Karpas-422 (cell line): ENCODE measurements at places on chromosomes 7 and 10.

GRCh38 chr7:332646-333392 is 42.8 kb downstream of the FOXL3 start:
- no peak for DNase-seq

GRCh38 chr7:23106057-23106822 is 655 bp downstream of the KLHL7 start:
- peak; percentile 79 for DNase-seq

- no peak for DNase-seq
Observed at GRCh38 chr10:58807629-58808022, 295.0 kb downstream of the BICC1 start.

DNA sequence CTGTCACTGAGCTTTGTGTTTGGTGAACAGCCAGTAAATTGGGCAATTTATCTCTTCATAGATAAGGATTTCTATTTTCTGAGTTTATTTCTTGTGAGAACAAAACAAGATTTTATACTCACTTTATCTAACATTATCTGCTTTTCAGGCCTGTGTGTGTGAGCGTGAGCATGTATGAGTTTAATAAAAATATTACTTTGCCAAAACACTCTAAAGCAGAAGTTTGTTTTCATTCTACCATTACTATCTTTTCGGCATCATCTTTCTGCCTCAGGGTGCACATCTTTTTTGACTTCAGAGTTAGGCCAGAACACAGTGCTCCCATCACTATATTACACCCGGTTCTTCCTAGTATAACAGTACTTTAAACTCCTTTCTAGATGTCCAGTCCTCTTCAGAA is 13.0 kb downstream of the ZWINT start:
- DNase-seq: peak; percentile 26

- no peak for DNase-seq
Observed at GRCh38 chr10:13587391-13587790, 626 bp downstream of the PRPF18 start.

DNA sequence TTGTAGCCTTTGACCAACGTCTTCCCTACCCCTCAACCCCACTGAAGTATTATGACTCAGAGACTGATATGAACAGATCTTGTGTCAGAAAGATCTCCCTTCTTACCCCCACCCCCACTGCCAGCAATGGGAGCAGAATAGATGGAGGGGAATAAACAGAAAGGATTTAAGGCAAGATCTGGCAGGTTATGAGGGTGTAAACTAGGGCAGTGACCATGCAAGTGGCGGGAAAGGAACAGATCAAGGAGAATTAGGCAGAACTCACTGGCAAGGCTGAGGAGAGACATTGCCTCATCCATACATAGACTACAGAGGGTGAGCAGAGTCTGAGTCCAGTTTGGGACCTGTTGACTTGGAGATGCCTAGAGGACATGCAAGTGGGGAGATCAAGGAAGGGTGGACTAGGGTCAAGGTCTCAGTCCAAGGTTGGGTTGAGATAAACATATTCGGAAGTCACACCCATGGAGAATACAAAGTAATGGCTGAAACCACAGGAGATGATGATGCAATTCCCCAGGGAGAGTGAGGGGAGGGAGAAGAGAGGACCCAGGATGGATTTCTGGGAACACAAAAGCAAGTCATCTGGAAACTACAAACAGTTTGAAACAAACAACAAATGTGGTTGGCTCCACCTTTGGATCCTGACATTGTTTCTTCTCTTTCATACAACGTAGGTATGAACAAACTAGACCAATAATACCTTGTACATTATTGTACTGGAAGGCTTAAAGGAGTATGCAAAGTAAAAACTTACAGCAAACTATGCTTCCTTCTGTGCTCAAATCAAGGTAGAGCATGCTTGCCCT is 44.9 kb upstream of the IL6 start:
- no peak for DNase-seq

GRCh38 chr10:83083831-83084230 is 1055.5 kb upstream of the GHITM start:
- no peak for DNase-seq

DNA sequence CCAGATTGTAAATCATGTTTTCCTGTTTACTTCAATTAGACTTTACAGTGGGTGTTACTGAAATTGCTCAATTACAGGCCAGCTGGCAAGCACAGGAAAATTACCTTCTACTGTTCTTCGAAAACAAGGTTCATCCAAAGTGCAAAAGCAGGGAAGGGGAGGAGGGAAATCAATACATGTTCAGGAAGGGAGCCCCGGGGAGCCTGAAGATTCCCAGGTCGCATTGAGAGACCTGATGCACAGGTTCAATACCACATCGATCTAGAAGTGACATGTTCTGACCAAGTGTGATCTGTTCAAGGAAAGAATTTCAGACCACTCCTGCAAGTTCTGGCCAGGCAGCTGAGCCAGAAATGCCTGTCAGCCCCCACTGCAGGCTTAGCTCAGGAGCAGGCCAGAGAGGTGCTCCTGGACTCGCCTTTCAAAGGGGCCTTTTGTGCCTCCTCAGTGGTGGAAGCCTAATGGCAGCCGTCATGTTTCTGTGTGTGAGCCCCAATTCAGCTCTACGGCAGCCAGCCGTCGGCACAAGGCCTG is 35.9 kb downstream of the FAM53B start:
- DNase-seq: no peak

DNA sequence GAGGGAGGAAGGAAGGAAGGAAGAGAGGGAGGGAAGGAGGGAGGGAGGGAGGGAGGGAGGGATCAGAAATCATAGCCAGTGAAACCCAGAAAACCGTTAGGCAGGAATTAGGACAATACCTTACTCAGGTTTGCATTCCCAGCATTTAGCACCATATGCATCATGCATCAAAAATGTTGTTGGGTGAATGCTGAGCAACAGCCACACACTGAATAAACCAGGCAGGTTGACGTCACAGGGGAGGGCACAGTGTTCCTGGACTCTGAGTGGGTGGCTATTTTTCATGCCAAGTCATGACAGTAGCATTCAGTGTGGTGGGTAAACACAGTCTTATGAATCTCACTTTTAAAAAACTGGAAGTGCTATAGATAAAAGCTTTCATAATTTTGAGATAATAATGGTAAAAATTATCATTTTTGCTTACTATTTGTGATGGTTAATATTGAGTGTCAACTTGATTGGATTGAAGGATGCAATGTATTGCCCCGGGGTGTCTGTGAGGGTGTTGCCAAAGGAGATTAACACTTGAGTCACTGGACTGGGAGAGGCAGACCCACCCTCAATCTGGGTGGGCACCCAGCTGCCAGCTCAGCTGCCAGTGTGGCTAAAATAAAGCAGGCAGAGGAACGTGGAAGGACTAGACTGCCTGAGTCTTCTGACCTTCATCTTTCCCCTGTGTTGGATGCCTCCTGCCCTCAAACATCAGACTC is 199.1 kb upstream of the PRKCQ start:
- DNase-seq: no peak

DNA sequence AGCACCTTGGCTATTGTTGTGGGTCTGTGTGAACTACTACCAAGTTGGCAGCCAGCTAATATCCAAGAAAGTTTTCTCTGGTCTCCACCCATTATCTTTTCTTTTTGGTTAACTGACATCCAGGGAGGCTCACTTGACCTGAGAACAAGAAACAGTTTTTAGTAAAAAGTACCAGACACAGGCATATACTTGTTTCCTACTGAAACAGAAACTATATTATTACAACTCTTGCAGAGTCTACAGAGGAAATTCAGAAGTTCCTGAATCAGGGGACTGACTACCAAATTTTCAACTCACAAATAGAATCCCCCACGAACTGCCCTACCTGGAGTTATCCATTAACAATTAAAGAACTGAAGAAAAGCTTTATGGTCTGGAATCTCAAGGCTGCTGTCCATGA is 168.9 kb downstream of the KCND2 start:
- DNase-seq: no peak

DNA sequence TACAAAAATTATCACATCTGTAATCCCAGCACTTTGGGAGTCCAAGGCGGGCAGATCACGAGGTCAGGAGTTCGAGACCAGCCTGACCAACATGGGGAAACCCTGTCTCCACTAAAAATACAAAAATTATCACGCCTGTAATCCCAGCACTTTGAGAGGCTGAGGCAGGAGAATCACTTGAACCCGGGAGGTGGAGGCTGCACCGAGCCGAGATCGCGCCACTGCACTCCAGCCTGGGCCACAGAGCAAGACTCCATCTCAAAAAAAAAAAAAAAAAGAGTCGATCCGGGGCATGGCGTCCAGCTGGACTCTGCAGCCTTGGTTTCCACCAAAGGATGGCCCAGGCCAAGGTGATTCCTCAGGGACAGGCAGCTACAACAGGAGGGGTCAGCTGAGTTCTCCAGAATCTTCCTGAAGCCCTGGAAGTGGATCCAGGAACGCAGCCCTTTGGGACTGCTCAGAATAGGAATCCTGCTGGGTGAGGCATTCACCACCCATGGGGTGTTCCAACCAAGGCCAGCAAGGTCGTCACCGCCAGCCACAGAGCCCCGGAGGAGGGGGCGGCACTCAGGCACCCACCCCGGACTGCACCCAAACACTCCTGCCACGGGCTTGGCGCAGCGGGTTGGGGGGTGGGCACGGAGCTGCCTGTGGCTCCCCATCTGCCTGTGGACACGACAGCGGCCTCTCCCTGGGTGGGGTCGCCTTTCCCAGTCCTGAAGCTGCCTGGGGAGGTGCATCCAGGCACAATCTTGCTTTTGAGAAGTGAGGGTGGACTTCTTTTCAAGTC is 12.0 kb upstream of the UTF1 start:
- no peak for DNase-seq

DNA sequence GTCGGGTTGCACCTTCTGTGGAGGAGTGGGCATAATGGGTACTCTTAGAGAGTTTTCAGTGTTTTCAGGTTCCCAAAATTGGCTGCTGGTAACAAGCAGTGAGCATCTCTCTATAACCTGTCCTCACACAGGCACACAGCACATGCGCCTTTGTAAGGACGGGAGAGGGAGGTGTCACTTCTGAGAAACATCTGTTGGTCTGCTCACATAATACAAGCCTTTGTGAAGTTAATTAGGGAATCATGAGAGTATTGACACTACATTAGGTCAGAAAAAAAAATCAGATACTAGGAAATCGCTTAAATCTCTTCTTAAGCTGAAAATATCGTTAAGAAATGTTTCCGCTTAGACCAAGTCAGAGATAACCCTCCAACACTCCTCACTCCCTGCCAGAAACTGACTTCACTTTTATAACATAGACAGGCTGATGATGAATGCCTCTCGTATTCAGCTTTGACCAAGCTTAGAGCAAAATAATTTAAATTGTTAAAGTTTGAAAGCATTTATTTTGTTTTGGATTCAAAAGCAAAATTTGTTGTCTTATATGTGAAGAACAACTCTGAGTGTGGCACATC is 769.7 kb downstream of the TNS3 start:
- DNase-seq: no peak

- no peak for DNase-seq
Observed at GRCh38 chr7:97022491-97023306, 1.9 kb downstream of the DLX5 start.

GRCh38 chr7:140867467-140868462 is 57.0 kb downstream of the BRAF start:
- DNase-seq: peak; percentile 58

GRCh38 chr10:87925570-87925969 is 62.1 kb downstream of the PTEN start:
- DNase-seq: peak; percentile 49

DNA sequence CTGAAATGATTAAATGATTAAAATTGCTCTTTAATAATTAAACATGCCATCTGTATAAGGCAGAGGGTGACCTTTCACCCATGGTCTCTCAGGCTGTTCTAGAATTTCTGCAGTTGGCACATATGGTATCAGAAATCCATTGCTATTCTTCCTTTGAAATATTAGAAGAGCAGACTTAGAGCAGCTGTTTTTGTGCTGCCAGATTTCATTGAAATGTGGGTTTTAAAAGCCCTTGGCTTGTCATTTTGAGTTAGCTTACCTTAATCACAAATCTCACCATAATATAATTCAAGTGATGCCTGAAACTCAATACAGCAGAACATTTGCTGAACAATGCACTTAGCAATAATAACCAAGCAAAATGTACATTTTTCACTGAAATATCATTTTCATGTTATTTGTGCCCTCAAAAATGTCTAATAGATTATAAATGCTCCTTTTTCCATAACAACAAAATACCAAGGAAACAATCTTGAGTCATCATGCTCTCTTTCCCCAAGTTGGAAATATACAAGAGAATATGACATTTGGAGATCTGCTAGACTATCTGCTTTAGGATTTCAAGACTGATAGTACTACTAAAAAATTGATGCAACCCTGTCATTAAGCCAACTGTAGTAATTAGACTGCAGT is 16.1 kb upstream of the PTTG1IP2 start:
- no peak for DNase-seq

GRCh38 chr10:96686514-96686913 is 33.8 kb downstream of the PIK3AP1 start:
- DNase-seq: no peak

DNA sequence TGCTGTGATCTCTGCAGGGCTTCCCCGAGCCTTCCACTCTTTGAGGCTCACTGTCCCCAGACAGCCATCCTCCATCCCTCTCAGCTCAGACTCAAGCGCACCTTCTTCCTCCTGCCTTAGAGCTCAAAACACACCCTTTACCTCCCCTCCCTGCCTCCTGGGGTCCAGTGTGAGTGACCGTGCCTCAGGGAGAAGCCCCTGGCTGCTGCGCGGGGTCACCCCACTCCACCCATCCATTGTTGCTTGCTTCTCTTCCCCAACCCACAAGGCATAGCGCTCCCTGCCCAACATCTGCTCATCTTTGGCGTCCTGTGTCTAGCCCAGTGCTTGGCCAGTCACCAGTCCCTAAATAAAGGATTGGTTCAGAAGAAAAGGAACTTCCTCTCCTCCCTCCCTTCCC is 170.3 kb downstream of the TCERG1L start:
- DNase-seq: no peak
